CD4-positive, alpha-beta T cell treated with Interleukin-4 for 4 hours (primary cell): ENCODE measurements at places on chromosomes 12 and 14.

- DNase-seq = no peak
These were observed 33.3 kb downstream of the ATP2A2 start for GRCh38 chr12:110314308-110314707.

DNA sequence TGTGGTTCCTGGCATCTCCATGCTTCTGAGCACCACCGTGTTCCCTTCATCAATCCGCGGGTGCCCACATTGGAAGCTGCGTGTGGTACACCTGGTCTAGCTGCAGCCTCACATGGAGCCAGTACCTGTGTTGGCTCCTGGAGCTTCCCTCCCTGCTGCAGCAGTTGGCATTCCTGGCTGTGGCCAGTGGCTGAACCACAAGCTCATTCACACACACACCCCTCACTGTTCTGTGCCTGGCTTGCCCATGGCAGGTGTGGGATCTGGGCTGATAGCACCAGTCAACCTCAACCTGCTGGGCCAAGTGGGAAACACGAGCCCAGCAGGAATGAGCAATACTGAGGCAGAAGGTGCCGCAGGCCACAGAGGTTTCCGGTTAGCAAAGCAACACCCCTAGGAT, 256.2 kb upstream of the LRFN5 start:
- no peak for DNase-seq

DNA sequence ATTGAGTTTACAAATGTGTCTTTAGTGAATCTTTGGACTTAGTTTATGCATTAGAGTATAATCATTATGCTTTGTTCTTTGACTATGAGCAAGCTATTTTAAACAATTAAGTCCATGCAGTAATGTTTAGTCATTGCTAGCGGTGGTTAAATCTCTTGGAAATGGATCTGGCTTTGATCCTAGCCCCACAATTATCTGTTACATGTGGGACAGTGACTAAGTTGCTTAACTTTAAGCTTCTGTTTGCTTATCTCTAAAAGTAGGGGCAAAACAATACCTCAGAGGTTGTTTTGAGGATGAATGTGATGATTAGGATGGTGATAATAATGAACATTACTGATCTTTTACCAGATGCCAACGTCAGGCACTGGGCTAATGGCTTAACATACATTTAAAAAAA, 124.2 kb downstream of the NPAS3 start:
- no peak for DNase-seq

GRCh38 chr12:64780531-64781279, 21.5 kb upstream of the GNS start:
- DNase-seq = no peak

DNA sequence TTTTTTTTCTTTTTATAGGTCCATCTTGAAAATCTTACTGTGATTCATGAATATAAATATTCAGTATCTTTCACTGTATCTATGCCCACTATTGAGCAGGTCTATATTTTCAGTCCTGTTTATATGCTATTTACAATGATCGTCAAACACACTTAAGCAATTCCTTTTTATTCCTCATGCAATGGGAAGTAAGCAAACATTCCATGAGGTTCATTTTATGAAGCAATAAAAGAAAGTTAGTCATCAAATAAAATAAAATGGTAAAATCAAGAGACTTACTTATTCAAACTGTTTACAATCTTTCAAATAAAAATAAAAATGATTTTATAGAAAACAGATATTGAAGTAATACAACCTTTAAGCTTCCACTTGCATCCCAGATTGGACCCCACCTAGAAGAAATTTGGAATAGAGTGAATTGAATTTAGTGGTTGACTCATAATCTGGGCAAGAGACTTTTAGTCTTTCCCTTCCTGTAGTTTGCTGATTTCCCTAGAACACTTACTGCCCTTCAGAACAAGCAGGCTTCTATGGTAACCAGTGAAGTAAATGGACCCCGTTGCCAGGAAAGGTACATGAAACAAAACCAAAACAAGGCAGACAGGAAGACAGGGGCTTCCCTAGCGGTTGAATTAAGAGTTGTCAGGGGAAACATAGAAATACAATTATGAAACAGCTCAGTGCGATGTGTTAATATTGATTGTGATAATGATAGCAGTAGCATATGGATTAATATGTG, 241.0 kb upstream of the ATP2B1 start:
- DNase-seq = peak; percentile 98

DNA sequence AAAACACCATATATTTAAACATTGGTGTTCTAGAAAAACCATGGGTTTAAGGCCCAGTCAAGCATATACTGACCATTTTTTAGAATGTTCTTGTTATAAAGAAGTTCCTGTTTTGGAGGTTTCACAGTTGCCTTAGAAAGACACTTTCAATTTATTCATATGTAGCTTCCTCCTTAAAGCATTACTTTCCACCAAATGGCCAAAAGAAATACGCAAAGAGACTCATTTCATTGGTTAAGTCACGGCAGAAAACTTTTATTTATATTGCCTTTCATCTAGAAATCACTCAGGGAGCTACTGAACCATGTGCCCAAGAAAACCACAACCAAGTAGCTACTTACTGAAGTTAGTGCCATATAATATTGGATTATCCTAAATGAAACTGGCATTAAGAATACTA, 40.0 kb downstream of the MYBPC1 start:
- DNase-seq = no peak

- DNase-seq = no peak
These were observed 155.4 kb downstream of the C12orf75 start for GRCh38 chr12:105485921-105486320.

- DNase-seq = no peak
These were observed 9.2 kb downstream of the RARG start for GRCh38 chr12:53222806-53223261.

GRCh38 chr12:109539508-109539907, 33.8 kb downstream of the MMAB start:
- no peak for DNase-seq

GRCh38 chr14:28773861-28774691, 7.5 kb downstream of the FOXG1 start:
- DNase-seq = no peak

DNA sequence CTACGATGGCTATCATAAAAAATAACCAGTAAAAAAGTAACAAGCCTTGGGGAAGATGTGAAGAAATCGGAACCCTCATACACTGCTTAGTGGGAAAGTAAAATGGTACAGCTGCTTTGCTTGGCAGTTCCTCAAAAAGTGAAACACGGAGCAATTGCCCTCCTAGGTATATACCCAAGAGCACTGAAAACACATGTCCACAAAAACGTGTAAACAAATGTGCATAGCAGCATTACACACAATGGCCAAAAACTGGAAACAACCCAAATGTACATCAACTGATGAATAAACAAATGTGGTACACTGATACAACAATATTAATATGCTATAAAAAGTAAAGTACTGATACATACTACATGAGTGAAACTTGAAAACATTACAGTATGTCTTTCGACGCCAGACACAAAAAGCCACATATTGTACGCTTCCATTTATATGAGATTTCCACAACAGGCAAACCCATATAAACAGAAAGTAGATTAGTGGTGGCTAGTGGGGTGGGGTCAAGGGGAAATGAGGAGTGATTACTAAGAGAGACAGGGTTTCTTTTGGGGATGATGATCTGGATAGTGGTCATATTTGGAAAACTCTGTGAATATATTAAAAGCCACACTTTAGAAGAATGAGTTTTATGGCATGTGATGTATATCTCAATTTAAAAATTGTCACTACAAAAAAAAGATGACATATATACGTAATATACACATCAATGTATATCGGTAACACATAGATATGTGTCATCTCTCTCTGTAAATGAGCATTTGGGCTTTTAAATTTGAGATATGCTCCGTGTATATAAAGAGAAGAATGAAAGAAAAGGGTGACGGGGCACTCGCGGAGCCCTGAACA, 996 bp downstream of the SLC41A2 start:
- DNase-seq = no peak

- DNase-seq = peak; percentile 82
These were observed 64.2 kb downstream of the RASSF3 start for GRCh38 chr12:64674367-64674922.

DNA sequence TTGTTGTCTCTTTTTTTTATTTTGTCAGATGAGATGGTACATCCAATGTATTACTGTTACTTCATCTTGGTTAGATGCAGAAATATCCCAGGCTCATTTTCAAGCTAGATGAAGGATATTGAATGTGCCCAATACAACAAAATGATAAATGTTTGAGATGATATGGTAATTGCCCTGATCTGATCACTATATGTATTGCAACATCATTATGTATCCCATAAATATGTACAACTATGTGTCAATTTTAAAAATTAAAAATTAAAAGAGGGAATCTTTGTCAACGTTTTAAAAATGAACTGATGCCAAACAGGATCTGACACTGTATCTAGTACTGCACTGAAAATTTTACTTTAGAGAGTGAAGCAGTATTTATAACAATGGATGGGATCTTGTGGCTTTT, 78.5 kb downstream of the PPM1H start:
- no peak for DNase-seq

- no peak for DNase-seq
These were observed 25.4 kb downstream of the DPF3 start for GRCh38 chr14:72868500-72868899.

DNA sequence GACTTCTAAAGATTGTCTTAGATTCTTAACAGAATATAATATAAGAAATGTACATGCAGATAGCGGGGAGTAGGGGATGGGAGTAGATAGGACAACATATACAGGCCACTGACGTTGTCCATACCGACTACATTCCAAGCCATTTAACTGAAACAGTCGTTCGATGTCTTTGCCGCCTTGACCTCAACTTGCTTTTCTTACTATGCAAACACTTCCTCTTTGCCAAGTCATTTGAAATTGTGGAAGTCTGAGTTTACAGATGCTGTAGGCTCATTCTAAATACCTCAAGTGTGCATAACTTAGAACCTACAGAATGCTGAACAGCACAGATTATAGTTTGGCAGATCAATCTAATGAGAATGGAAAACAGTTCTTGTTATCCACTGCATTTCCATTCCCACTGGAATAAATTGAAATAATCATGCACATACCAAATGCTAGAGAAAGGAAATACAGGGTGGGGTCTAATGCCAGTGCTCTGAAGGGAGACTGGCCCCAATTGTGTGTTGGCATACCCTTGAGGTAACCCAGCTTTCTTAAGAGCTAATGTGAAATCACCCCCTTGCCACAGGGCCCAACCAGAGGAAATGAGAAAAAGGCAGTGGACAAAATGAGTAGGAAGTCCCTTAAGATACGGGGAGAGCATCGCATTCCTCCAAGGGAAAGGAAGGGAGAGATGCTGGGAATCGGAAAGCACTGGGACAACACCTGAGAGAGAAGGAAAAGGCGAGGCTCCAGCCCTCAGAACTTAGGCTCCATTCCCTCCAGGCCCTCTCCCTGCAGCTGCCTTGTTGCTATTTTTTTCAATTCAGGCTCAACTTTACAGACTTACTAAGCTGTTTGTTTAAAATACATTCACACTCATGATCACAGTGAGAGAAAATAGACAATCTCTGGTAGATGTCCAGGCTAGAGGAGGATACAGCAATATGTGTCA, 380.9 kb upstream of the TMTC1 start:
- no peak for DNase-seq

DNA sequence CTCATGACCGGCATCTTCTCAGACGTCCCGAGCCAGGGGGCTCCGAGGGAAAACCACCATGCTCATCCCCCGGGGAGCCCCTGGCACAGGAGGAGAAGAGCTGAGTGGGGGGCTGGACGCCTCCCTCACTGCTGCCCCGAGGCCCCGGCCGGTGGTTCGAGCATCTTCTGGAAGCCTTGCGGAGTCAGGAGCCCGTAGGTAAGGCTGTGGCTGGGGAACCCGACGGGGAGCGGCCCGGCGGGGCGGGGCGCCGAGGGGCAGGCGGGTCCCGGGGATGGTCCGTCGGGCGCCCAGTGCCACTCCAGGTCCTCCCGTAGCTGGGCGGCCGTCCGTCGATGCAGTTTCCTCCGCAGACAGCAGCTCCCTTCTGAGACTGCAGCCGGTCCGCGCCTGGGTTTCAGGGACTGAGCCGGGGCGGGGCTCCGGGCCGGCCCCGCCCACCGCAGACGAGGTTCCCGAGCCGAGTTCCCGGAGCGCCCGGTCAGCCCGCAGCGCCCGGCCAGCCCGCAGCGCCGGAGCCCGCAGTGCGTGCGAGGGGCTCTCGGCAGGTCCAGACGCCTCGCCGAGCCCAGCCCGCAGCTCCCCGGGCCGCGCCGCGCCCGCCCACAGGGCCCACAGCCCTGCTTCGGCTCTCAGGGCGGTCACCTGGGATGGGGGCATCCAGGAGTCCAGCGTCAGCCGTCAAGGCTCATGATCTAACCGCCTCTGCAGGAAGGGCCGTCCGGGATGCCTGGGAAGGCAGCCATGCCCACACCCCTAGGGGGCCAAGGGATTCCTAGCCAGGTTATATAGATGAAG, at the start of gene PGF:
TSS of gene PGF (minus strand) at position 369 of the 798 bp plus-strand sequence. CDS start at position 14, 355 bp downstream.
- DNase-seq = peak; percentile 7

GRCh38 chr12:121578230-121579189, 2.3 kb downstream of the KDM2B start:
- DNase-seq = peak; percentile 17

- DNase-seq = no peak
These were observed 41.3 kb downstream of the NTF3 start for GRCh38 chr12:5473076-5473782.

DNA sequence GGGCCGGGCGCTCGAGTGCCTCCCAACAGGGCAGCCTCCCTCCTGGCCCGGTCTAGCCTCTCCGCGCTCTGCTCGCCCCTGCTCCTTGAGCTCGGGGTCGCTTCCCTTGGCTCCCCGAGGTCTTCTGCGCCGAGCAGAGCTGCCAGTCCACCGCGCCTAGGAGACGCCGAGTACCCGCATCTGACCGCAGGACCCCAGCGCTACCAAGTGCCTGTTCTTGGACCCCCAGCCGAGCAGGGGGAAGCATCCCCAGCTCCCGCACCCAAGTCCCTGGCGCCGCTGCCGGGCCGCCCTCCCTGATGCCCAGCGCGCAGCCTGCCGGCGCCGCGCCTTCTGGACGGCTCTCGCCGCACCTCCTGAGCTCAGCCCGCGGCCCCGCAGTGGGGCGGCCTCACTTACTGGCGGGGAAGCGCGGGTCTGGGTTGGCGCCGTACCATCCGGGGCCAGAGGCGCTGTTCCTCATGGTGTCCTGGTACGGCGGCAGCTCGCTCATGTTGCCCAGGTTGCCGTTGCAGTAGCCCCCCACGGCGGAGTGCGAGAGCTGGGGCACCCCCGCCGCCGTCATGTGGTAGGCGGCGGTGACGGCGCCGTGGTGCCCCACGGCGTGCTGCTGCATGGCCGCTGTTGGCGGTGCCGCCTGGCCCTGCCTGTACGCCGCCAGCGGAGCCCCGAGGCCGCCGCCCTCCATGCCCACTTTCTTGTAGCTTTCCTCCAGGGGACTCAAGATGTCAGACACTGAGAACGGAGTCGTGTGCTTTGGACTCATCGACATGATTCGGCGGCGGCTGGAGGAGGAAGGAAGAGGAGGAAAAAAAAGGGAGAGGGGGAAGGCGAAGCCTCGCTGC, 1.2 kb downstream of the NKX2-1 start:
- no peak for DNase-seq
